ENCODE measurements at places on chromosomes 4 and X. TPM values are rescaled to one million over a fixed set of nuclear protein-coding genes. Genes with fewer than 3 reads are reported as not detected.

FOXR2 gene
- total RNA-seq, result not detected

RGN gene
- total RNA-seq, result 12.1 TPM

NMU gene
- 2.5 TPM for total RNA-seq

GRIA3 gene
- total RNA-seq, result 1.1 TPM

DNA sequence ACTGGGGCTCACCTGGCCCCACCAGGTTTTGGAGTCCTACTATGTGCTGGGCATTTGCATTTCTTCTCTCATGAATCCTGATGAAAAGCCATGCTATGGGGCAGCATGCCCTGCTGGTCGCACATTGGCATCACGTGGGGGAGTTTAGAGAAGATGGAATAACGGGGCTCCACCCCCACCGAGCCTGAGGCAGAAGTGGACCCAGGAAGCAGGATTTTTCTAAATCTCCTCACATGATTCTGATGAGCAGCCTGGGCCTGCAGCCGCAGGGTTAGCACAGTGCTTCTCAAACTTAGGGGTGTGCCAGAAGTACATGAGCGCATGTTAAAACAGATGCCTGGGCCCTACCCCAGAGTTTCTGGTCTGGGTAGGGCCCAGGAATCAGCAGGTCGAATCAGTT is 4.6 kb upstream of the SORCS2 start:
- peaks cover 12% of the 10 kb centered on the region for H3K27me3 ChIP-seq
- no peak overlapping the region for H3K4me3 ChIP-seq
- H3K4me1 ChIP-seq, result no peaks in the 10 kb centered on the region
- no peak overlapping the region for H3K27ac ChIP-seq
- DNase-seq, result peak; percentile 35

DNA sequence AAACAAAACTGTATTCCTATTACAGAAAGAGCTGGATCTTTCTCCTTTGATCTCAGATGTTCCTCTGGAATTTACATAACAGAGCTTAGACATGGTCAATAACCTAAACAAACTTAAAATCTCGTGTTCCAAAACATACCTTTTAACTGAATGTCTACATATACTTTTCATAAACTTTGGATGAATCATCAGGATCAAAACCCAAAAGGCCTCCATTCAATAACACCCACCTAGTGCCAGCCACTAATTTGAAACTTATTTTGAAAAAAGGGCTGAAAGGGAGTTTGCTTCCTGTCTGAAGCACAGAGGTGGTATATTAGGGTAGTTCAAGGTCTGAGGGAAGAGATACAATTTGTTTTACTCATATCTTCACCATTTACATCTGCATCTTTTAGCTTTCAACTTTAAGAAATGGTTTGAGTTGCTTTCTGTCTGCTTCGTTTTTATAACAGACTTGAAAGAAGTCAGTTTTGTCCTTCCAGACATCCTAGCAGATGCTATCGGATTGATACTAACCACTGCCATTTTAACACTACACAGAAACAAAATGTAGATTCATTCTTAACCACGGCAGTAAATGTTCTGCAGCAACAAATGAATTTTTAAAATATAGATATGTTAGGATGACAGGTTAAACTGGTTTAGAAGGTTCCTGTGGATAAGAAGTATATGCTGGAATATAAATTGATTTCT is 242.8 kb upstream of the DKK2 start:
- no peaks in the 10 kb centered on the region for H3K36me3 ChIP-seq
- no peak for DNase-seq
- no peaks in the 10 kb centered on the region for H3K4me1 ChIP-seq
- H3K4me3 ChIP-seq, result no peak overlapping the region
- no peaks in the 10 kb centered on the region for H3K27me3 ChIP-seq

DNA sequence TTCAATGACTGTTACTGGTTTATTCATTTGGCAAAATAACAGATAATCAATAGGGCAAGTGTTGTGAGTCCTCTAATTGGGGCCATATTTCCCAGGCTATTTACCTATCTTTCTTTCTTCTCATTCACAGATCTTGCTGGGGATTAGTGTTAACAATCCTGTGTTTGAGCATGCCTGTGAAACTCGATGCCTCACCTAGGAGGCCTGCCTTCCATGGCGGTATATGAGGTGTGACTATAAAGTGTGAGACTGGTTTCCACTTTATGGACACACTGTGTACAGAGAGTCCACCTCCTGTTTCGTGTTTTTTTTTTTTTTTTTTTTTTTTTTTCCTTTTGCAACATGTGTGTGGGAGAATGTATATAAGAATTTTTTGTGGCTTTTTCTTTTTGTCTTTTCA is 199.3 kb downstream of the BMPR1B start:
- H3K36me3 ChIP-seq, result no peaks in the 10 kb centered on the region
- no peak overlapping the region for H3K4me3 ChIP-seq
- no peak for DNase-seq
- H3K27me3 ChIP-seq, result no peaks in the 10 kb centered on the region

DNA sequence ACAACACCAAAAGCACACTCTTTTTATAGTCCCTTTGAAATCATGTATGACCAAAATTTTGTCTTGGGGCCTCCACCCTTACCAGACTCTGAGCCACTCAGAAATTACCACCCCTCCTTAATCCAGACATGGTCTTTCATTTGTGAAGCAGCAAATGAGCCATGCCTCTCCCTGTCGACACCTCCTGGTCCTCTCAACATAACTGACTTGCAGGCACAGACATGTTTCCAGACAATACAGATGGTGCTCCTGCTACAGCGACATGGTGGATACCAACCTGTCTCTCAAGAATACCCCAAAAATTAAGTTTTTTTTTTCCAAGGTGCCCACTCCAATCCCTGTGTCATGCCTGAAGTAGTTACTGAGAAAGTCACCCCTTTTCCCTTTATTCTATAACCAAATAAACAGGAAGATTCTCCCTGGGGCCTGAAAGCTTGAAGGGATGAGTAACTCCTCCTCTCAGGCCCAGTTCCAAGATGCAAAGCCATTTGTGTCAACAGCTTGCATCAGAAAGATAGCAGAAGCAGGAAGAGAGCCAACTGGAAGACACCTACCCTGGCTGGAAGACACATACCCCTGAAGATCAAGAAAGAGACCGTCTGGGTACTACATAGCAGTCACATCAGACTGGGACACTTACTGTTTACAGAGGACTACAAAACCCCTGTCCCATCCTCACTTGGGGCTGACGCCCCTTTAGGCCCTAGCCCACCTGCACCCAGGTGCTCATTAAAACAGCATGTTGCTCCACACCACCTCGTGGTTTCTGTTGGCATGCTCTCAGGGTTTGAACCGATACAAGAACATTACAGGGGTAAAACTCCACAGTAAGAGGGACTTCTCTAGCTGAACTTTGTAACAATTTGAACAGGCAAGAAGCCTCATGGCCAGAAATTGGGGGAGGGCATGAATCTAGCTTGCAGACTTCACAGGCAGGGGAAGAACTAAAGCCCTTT is 5.5 kb upstream of the UGT2B17 start:
- no peak for DNase-seq
- no peaks in the 10 kb centered on the region for H3K27me3 ChIP-seq
- H3K27ac ChIP-seq, result no peak overlapping the region

DNA sequence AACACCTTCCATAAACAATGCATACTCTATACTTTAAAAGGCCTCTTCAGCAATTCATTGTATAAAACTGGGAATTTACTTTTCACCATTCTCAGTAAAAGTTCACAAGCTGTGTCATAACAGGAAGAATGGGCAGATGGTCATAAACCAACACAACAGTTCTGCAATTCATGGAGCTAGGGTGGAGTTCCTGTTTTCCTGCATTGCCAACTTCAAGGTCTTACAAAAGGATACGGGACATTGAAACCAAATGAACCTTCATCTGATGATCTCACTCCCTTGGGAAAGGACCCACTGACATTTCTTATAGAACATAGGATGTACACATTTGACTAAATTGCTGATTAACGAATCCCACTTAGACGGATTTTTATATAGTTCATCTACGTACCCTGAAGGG is 4.1 kb downstream of the KDR start:
- H3K27ac ChIP-seq, result no peak overlapping the region
- H3K36me3 ChIP-seq, result no peaks in the 10 kb centered on the region
- DNase-seq, result no peak
- peaks cover 5% of the 10 kb centered on the region for H3K4me1 ChIP-seq
- H3K27me3 ChIP-seq, result no peaks in the 10 kb centered on the region

DNA sequence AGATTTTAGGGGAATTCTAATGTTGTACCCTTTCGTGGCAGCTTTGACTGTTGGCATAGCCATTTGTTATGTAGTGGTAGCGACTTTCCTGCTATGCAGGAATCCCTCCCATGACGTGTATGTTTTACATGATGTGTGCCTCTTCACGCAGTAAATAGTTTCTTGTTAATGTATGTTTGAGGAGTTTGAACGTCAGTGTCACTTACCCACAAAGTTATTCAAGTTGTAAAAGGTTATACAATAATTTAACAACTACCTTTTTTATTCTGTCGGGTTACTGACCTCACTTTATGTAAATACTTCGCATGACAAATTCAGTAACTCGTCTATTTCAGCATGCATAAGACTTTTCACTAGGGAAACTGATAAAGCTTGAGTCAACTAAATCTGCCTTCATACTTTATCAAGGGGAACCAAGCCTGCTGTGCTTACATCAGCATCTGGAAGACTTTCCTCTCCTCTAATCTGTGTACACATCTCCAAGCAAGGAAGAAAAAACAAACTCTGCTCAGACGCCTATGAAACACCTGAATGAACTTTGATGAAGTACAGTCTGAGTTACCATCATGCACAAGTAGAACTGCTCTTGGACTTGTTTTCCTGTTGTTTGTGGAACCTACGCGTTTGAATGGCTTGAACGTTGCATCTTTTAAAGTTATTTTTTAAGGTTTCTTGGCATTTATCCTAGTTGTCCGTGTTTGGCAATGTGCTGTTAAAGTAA is 61.2 kb downstream of the SLC9A6 start:
- H3K4me3 ChIP-seq, result no peak overlapping the region
- DNase-seq, result no peak
- H3K36me3 ChIP-seq, result no peaks in the 10 kb centered on the region
- H3K27me3 ChIP-seq, result no peaks in the 10 kb centered on the region

GRCh38 chrX:95056901-95057300 is 1382.9 kb downstream of the FAM133A start:
- no peaks in the 10 kb centered on the region for H3K27me3 ChIP-seq
- no peaks in the 10 kb centered on the region for H3K4me1 ChIP-seq
- no peak for DNase-seq
- H3K36me3 ChIP-seq, result no peaks in the 10 kb centered on the region
- H3K4me3 ChIP-seq, result no peak overlapping the region

DNA sequence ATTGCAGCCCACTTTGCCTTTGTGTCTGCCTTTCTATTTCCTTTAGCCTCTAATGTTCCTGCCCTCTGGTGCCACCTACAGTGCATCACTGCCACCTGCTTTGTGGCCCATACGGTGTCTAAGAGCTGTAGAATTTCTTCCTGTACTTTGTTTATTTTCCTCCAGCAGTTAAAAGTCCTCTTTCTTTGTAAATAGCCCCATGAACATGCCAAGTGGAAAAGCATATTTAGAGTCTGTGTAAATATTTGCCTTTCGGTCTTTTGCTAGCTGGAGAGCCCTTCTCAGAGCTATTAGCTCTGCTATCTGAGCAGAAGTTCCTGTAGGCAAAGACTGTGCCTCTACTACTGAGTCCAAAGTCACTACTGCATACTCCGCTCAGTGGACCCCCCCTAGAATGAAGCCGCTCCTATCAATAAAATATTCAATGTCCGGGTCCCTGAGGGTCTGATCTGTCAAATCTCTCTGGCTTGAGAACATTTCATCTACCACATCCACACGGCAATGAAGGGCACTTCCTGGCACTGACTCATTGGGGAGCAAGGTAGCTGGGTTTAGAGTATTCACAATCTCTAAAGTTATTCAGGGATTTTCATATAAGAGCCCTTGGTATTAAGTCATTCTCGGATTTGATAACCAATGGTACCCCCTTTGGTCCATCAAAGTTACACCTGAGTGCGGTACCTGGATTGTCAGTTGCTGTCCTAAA is 36.3 kb downstream of the SULT1E1 start:
- H3K27ac ChIP-seq, result no peak overlapping the region
- H3K4me1 ChIP-seq, result no peaks in the 10 kb centered on the region
- H3K4me3 ChIP-seq, result no peak overlapping the region
- DNase-seq, result no peak
- H3K36me3 ChIP-seq, result no peaks in the 10 kb centered on the region
- no peaks in the 10 kb centered on the region for H3K27me3 ChIP-seq

- no peaks in the 10 kb centered on the region for H3K27me3 ChIP-seq
- no peak overlapping the region for H3K27ac ChIP-seq
- H3K4me3 ChIP-seq, result no peak overlapping the region
- no peaks in the 10 kb centered on the region for H3K4me1 ChIP-seq
These were observed 594.9 kb downstream of the TECRL start for GRCh38 chr4:63814171-63814964.

Data from sigmoid colon (tissue), 7 donors.